ENCODE measurements at places on chromosomes 12 and 14.

DNA sequence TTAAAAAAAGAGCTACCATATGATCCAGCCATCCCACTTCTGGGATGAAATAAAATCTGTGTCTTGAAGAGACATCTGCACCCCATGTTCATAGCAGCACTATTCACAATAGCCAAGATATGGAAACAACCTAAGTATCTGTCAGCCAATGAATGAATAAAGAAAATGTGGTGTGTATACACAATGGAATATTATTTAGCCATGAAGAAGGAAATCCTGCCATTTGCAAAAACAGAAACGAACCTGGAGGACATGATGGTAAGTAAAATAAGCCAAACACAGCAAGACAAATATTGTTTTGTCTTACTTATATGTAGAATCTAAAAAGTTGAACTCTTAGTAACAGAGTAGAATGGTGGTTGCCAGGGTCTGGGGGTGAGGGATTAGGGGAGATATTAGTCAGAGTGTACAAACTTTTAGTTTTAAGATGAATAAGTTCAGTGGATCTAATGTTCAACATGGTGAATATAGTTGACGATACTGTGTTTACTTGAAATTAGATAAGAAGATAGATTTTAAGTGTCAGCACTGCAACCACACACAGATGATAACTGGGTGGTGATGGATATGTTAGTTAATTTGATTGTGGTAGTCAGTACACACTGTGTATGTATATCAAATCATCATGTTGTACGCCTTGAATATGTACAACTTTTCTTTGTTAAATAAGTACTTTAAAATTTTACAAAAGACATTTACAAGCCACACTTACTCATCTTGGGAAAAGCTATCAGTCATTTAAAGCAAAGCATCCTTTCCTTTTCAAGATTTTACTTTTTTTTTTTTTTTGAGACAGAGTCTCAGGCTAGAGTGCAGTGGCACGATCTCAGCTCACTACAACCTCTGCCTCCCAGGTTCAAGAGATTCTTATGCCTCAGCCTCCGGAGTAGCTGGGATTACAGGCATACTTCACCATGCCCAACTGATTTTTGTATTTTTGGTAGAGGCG is 89.9 kb downstream of the BICD1 start:
- no peak for DNase-seq

GRCh38 chr14:105093038-105093430 is 27.8 kb upstream of the GPR132 start:
- no peak for DNase-seq

GRCh38 chr14:30156571-30156970 is 228.9 kb upstream of the PRKD1 start:
- no peak for DNase-seq

DNA sequence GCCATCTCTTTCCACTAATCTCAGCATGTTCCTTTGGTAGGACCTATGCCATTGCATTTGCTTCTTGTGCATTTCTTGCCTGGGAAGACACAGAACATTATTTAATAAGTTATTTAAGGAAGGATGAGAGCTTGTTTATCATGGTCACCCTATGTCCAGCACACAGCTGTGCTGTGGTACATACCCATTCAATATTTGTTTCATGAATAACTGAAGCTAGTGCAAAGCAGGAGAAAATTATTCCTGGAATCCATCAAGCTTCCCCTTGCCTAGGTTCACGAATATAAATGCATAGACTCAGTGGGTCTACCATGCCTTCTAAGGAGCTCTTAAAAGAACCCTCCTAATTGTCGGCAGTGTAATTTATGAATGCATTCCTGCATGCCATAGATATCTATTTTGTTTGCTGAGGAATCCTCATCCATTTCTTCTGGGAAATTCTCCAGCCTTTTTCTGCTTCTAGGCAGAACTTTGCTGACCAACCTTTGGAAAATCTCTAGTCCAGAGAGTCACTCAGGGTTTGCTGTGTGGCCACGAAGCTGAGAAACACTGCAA is 599.8 kb upstream of the TMEM132C start:
- no peak for DNase-seq

DNA sequence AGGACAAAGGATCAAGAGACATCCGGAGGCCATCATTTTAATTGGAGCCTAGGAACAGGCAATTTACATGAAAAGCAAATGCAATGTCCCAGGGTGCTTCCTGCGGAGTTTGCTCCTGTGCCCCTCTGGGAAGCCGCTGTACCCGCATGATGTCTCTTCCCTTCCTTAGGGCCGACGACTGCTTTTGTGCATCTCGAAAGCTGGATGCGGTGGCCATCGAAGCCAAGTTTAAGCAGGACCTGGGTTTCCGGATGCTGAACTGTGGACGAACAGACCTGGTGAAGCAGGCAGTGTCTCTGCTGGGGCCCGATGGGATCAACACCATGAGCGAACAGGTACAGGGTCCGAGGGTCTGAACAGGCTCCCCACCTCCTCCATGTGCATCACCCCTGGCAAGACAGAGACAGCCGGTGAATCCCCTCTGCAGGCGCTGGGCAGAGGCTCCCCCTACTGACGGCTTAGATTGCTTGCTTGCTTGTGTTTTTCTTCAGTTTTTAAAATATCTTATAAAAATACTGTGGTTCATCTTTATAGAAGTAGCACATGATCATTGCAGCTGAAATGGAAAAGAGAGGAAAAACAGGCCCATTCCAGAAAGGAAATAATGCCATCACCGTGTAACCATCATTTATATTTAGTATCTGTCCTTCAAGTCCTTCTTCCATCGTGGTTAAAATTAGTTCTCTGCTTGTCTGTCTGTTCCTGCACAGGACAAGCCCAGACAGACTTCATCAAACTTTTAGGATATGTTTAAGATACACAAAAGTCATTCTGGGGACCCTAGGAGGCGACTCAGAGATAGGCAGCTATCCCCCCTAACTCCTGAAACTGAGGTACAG is 75.4 kb upstream of the PWP1 start:
- DNase-seq = peak; percentile 12

DNA sequence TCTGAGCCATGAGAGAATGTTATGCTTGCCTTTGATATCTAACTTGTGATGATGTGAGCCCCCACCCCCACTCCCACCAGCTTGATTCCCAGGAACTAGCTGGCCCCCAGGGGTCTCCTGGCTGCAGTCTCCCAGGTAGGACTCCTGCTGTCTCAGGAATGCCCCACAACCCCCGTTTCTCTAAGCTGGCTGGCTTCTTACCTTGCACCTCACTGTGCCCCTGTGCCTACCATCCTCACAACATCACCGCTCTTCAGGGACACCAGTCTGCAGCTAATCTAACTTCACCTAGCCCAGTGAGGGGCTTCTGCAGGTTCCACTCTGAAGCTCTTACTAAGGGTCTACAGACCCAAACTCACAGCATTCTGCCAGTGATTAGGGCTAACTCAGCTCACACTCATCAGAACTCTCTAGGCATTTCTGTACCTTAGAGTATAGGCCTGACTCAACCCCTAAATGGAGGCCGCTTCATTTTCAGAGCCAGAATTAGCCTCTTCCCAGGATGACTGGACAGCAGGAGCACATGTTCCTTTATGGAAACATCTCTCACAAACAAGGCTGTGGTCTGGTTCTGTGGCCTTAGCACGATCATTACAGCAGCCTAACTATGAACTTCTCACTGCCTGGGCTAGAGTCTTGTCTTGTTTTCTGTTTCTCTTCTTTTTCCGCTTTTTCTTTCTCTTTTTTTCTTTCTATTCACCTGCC is 72.8 kb upstream of the IFNG-AS1 start:
- no peak for DNase-seq

- no peak for DNase-seq
Measured at GRCh38 chr14:23319746-23320583, 1.3 kb upstream of the PABPN1 start.

Measured in fibroblast of skin of left quadriceps (primary cell).